ENCODE measurements at places on chromosomes 5 and 9.

DNA sequence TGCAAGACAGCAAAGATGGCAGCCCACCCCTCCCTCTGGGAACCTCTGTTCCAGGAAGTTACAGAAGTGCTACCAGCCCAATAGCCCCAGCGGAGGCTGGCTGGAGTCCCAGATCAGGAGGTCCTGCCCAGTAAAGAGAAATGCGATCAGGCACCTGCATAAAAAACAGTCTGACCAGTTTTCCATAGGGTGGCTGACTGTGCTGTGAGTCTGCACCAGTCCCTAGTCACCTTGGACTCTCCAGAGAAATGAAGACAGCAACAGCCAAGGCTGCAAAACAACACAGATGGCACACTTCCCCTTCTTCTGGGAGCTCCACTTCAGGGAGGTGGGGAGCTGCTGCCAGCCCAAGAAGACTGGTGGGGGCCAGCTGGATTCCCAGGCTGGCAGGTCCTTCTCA is 265.5 kb upstream of the PCSK5 start:
- H3K4me1 ChIP-seq, result no peaks in the 10 kb centered on the region
- no peak overlapping the region for H3K27ac ChIP-seq
- H3K36me3 ChIP-seq, result no peaks in the 10 kb centered on the region
- no peaks in the 10 kb centered on the region for H3K27me3 ChIP-seq

- H3K4me1 ChIP-seq, result no peaks in the 10 kb centered on the region
- no peak for DNase-seq
- H3K27me3 ChIP-seq, result no peaks in the 10 kb centered on the region
- H3K27ac ChIP-seq, result no peak overlapping the region
Observed at GRCh38 chr5:2538169-2538568, 213.3 kb downstream of the IRX2 start.

DNA sequence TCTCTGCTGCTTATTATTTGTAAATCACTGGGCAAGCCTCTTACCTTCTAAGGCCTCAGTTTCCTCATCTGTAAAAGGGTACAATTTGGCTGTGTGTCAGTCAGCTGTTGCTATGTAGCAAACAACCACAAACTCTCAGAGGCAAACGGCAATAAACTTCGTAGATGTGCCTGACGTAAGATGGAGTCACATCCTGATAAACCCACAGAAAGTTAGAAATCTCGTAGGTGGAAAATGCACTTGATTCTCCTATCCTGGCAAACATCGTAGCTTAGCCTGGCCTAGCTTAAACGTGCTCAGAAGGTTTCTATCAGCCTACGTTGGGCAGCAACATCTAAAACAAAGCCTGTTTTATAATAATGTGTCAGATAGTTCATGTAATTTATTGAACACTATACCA is 35.0 kb upstream of the UNC5A start:
- H3K27ac ChIP-seq, result no peak overlapping the region
- H3K4me1 ChIP-seq, result no peaks in the 10 kb centered on the region
- H3K27me3 ChIP-seq, result peaks cover 6% of the 10 kb centered on the region
- no peak for DNase-seq

GRCh38 chr5:61817472-61818326 is 485.6 kb downstream of the ZSWIM6 start:
- no peaks in the 10 kb centered on the region for H3K36me3 ChIP-seq
- H3K27ac ChIP-seq, result no peak overlapping the region
- H3K4me1 ChIP-seq, result no peaks in the 10 kb centered on the region
- no peak overlapping the region for H3K4me3 ChIP-seq
- no peak for DNase-seq

DNA sequence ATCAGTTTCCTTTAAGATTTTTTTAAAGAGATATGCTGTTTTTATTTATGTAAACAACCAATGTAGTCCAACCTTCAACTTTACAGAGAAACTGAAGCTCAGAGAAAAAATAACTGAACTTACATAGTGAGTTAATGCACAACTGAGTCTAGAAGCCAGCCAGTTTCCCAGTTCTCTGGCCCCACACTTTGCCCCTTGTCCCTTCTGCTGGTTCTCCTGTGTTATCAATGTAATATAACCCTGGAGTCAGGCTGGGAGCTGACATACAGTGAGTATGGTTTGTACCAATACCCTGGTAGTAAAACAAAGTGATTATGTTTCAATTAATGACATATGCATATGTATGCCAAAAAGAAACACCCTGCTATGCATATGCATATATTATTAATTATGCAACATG is 32.2 kb upstream of the GRIA1 start:
- no peak overlapping the region for H3K27ac ChIP-seq
- no peaks in the 10 kb centered on the region for H3K4me1 ChIP-seq
- no peaks in the 10 kb centered on the region for H3K27me3 ChIP-seq
- no peak for DNase-seq
- H3K36me3 ChIP-seq, result no peaks in the 10 kb centered on the region
